ENCODE measurements at places on chromosomes 2 and 18.

DNA sequence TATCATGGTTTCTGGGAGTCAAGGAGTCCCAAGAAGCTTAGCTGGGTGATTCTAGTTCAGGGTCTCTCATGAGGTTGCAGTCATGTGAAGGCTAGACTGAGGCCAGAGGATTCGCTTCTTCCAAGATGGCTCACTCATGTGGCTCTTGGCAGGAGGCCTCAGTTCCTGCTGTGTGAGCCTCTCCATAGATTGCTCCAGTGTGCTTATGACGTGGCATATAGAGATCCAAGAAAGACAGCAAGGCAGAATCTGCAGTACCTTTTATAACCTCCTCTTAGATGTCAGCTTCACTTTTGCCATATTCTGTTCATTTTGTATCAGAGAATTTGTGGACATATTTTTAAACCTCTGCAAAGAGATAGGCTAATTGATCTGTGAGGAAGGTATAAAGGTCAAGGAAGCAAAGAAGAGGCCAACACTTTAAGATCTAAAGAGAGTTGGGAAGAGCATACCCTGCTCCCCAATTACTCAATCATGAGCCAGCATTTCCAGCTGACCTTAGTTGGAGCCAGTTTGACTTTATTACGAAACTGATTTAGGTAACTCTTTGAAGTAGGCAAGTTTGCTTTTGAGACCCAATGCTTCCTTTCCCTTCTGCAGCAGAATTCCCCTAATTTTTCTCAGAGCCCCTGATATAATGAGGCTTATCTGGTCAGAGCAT lies 134.7 kb downstream of the EML6 start:
- no peak for DNase-seq

DNA sequence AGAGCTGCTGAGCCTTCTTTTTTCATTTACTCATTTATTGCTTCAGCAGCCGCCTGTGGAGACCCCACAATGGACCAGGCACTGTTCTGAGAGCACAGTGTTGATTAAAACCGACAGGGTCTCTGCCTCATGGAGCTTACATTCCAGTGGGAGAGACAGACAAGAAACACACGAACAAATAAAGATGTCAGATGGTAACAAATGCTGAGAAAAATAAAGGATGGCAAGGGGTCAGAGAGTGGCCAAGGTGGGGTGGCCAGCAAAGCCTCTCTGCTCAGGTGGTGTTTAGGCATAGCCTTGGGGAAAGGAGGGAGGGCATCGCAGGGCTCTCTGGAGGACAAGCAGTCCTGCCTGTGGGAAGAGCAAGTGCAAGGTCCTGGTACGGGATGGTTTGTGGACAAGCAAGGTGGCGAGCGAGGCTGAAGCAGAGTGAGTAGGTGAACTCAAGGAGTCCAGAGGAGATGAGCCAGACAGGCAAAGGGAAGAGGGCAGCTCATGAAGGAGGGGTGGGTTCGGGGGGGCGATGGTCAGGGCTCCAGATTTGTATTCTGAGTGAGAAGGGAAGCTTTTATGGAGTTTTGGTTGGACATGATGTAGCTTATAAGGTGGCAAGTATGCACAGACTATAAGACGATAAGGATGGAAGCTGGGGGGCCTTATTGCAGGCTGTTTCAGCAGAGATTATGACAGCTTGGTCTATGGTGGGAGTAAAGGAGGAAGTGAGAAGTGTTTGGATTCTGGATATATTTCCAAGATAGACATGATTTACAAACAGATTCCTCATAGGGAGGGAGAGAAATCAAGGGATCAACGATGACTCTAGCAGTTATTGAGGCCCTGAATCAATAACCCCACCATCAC lies 8.8 kb upstream of the ITGB6 start:
- no peak for DNase-seq

GRCh38 chr2:3595404-3595803 lies 492 bp downstream of the COLEC11 start:
- DNase-seq = no peak

- peak; percentile 27 for DNase-seq
These were observed 31.4 kb downstream of the KCNIP3 start for GRCh38 chr2:95328358-95329125.

DNA sequence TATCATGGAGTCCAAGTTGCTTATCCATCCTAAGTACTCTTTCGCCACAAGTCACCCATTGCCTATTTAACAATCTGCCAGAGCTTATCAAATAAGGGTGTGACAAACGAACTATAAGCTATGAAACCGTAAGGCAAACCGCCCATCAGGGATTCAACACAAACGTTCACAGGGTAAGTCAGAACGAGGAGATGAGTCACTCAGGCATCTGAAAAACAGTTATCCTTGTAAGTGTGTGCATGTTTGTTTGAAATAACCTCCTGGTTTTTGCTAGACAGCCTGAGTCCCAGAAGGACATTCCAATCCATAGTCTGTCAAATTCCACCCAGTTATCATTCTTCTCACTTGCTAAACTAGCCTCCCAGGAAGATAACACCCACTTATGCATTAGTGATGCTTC lies 299.1 kb downstream of the PAX3 start:
- peak; percentile 30 for DNase-seq

DNA sequence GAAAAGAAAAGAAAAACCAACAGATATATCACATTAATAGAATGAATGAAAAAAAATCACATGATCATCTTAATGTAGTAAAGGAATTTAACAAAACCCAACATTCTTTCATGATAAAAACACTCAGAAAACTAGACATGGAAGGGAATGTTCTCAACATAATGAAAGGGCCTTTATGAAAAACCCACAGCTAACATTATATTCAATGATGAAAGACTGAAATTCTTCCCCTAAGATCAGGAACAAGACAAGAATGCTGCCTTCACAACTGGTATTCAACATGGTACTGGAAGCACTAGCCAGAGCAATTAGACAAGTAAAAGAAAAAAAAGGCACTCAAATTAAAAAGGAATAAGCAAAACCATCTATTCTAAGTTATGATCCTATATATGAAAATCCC lies 28.5 kb upstream of the EMILIN2 start:
- no peak for DNase-seq

GRCh38 chr18:43534511-43534910 lies 257.2 kb upstream of the SYT4 start:
- DNase-seq = no peak

GRCh38 chr2:37711831-37712230 lies 40.4 kb upstream of the CDC42EP3 start:
- no peak for DNase-seq

DNA sequence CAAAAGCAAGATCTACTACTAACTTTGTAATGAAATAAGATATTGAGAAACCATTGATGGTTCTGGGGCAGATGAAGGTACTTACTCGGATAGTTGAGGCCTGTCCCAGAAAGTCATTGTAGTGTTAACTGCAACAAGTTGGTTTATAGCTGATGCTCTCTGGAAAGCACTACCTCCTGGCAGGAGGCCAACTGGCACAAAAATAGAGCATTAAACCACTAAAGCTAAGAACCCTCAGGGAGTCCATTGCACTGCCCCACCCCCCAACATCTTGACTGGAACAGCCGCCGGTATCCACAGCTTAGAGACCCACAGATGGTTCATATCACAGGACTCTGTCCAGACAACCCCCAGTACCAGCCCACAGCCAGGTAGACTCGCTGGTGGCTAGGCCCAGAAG lies 552.5 kb upstream of the CRIM1 start:
- DNase-seq = no peak

DNA sequence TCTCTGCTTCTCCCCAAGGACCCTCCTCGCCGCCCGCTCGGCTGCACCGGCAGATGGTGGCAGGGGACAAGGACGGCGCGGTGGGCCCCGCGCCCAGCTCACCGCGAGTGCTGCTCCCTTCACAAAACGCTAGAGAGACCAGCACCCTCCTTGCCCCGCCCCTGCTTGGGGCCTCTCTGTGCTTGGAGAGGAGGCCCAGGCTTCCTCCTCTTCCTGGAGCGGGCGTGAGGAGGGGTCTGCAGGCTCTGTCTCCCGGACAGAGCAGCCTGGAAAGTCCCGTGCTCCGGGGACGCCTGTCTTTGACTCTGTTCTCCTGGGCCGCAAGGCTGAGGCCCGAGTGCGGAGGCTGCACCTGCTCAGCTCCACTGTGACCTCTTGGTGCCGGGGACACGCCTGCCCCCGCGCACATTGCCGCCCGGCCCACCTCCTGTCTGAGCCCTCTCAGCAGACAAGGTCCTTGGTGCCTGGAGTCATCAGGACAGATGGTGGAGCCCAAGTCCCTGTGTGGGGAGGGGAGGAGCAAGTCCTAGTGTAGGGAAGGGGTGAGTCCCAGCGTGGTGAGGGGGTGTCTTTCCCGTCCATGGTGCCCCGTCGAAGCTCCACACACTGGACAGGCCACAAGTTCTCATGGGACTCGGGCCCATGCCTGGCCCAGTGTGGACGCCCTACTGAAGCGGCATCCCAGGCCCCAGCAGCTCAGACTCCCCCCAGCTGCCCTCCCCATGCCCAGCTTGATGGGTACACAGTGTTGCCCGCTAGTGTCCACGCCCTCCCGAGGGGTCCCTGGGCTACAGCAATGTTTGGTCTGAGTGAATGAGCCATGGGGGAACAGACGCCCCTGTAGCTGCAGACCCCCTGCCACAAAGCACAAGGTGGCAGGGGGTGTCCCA lies 33.8 kb downstream of the RTP5 start:
- DNase-seq = no peak

GRCh38 chr18:77209587-77209986 lies 40.1 kb upstream of the GALR1 start:
- no peak for DNase-seq

- no peak for DNase-seq
These were observed 164.7 kb downstream of the GRB14 start for GRCh38 chr2:164456619-164457018.

DNA sequence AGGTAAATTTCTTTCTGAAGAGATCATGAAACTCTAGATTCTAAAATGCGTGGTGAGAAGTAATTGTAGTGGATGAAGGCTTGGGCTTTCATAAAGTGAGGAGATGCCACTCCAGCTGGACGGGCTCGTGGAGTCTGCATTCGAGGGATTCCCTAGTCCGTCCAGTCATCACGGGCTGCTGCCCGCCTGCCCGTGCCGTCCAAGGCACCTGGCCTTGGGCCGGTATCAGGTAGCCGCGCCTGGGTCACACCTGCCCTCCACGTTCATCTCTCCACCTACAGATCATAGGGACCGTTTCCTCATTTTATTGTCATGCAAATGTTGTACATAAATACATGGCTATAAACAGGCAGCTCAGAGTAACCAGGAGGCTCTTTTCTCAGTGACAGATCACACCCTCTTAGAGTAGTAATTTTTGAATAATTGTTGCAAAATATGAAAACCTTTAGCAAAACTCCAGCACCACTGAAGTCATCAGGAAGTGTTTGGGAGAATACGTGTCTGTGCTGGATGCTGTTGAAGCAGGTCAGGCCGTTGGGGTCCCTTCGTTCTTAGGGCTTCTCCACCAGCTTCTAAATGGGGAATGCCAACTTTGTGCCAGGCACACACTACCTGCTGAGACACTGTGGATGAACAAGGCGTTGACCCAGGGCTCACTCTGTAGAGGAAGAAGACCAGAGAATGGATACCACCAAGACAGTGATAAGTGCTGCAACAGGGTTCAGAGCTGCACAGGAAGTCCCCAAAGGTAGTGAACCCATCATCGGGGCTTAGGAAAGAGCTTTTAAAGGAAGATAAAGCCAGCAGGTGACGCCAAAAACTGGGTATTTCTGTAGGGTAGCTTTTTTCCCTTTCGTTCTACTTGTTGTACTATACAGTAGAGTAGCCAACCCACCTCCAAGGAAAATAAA lies 112.5 kb downstream of the FAM210A start:
- DNase-seq = no peak

DNA sequence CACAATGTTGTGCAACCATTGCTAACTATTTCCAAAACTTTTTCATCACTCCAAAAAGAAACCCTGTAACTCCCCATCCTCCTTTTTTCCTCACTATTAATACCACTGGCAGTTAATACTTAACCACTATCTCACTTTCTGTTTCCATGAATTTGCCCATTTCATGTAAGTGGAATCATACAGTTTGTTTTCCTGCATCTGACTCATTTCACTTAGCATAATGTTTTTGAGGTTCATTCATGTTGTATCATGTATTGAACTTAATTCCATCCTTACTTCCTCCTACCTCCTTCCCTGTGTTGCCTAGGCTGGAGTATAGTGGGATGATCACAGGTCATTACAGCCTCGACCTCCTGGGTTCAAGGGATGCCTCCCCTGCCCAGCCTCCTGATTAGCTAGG lies 68.3 kb downstream of the FAM117B start:
- DNase-seq = peak; percentile 21

DNA sequence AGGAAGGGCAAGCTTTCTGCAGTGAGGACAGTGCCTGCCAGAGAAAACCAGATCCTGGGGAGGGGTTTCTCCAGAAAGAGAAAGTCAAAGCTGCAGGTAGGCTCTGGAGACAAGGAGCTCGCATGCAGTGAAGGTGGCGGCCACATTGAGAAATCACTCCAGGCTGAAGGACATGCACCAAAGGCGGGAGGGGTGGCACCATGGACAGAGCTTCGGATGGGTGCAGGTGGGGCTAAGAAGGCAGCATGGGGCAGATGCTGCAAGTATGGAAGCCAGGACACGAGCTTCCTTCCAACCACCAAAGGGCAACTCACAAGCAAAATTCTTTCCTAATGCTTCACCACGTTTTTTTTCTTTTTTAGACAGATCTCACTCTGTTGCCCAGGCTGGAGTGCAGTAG lies 104.4 kb upstream of the SLC35G4 start:
- no peak for DNase-seq

- no peak for DNase-seq
These were observed 16.5 kb downstream of the SPATA3 start for GRCh38 chr2:231012463-231012862.

GRCh38 chr18:58394046-58394445 lies 234.8 kb downstream of the ALPK2 start:
- peak; percentile 81 for DNase-seq

- no peak for DNase-seq
These were observed 52.9 kb downstream of the EN1 start for GRCh38 chr2:118794546-118794945.

GRCh38 chr2:146870691-146871090 lies 974.1 kb upstream of the ACVR2A start:
- no peak for DNase-seq

DNA sequence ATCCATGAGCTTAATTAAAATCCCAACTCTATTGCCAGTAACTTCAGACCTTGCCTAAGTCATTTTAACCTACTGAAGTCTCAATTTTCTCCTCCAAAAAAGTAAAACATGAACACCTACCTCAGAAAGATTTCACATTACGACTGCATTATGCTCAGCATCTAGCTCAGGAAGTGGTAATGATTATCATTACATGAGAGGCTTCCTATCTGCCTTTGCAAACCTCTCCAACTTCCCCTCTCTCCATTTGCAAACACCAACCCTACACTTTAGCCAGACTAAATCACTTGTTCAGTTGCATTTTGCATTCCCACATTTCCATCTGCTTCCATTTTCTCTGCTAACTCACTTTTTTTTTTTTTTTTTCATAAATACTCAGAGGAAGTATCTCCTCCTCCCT lies 6.8 kb downstream of the SLC38A11 start:
- no peak for DNase-seq

GRCh38 chr18:10432781-10433180 lies 21.7 kb upstream of the APCDD1 start:
- DNase-seq = no peak

DNA sequence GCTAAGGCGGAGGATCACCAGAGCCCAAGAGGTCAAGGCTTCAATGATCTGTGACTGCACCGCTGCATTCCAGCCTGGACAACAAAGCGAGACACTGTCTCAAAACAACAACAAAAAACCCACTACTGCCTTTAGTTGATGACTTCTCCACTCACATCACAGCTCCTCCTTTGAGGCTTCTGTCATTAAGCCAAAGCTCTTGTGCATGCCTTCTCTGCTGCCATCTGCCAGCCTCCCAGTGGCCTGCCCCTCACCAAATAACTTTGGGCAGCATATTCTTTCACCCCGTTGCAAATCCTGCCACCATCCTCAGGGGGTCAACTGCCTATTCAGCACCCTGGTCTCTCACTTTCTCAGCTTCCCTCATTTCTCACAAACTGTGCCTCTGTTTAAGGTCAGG lies 27.5 kb downstream of the OSBPL1A start:
- no peak for DNase-seq
